ENCODE measurements at places on chromosomes 2 and 18.

- no peak for DNase-seq
These were observed 3.5 kb downstream of the POU3F3 start for GRCh38 chr2:104857262-104858005.

DNA sequence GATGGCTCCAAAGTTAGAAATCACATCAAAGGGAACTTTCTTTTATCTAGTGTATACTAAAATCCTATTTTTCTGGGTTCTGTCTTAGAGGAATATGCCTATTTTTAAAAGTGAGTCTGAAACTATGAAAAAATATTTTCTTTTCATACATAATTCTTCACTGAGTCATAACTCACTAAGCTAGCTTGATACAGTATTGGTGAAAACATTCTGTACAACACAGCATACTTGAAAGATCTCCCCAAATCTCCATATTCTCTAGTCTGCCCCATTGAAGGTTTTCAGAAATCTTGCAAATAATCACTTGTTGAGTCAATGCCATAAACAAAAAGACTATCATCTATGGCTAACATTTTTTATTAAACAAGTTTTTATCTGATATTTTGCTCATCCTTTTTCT is 44.5 kb downstream of the COL3A1 start:
- DNase-seq, result no peak

- DNase-seq, result no peak
These were observed 6.9 kb downstream of the DCTN1 start for GRCh38 chr2:74373221-74373676.

- DNase-seq, result no peak
These were observed 15.1 kb downstream of the ACTG2 start for GRCh38 chr2:73907840-73908452.
